ENCODE measurements at places on chromosomes 12 and 14. TPM values are rescaled to one million over a fixed set of nuclear protein-coding genes. Genes with fewer than 3 reads are reported as not detected.

- DNase-seq, result peak; percentile 98
Observed at GRCh38 chr12:53099071-53099882, 1.8 kb downstream of the IGFBP6 start.

Gene FMNL3
- total RNA-seq, result 16.6 TPM

Gene IL22
- total RNA-seq, result not detected

DNA sequence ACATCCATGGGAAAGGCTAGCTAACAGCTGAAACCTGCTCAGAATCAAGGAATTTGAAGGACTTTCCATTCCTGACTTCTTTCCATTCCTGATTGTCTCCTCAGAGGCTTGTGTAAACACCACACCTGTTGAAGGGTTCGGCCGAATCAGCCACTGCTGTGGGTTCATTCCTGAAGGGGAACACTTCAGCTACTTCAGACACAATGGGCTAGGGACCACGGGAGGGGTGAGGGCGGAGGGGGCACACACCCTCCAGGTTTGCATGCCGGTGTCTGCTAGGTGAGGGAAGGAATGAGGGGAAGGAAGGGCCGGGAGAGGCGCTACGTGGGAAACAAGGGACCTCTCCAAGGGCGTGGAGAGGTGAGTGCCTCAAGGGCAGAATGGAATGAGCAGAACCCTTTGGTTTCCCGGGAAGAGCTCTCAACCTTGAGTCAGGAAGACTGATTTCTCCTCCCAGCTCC lies 1.3 kb downstream of the GPRC5A start:
- DNase-seq, result no peak

Gene SVOP
- not detected for total RNA-seq

DNA sequence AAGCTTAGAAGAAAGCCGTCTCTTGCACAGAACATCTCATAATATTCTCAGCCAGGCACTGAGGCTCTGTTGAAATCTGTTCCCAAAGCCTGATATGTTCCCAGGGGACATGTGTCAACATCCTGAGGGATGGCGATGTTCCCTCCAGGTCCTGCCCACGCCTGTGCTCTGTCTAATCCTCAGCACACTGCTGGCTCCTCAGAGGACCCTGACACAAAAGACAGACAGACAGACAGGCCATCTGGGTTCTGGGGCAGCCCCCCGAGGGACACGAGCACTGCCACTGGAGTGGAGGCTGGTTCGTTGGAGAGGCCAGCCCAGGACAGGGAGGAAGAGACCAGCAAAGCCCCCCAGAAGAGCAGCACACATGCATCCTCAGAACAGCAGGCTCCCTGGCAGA lies 27.8 kb downstream of the CHGA start:
- no peak for DNase-seq

GRCh38 chr14:90791486-90791885 lies 24.7 kb downstream of the TTC7B start:
- no peak for DNase-seq

DNA sequence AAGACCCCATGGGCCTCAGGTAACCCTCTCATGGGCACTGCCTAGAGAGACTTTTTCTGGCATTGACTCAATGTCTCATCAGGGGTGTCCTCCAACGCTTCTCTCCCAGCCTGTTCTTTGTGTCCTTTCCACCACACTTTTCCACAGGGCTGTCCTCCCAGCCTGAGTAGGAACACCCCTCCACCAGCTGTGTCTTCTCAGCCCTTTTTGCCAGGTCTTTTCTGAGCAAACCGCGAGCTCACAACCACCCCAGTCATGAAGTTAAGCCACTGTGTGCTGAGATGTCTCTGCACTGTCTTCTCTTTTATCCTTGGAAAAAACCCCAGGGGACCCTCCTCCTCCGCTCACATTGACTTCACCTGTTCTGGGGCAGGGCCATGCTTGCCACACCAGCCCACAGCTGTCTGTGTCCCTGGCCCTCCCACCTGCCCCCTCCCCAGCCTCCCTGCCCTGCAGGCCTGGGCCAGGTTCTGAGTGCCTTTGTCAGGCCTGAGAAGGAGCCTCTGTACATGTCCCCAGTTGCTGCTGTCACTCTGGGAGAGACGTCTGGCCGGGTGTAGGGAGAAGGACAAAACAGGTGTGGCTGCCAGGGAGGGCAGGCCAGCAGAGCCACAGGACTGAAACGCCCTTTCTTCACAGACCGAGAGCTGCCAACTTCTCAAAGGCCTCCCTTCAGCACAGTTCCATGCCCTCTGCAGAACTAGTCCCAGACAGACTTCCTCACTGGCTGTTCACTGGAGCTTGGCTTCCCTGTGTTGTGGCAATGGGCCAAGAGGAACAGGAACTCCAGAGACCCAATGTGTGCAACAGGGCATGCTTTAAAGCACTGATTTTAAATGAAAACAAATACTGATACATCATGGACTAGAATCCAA lies 50.5 kb upstream of the PNMA1 start:
- no peak for DNase-seq

DNA sequence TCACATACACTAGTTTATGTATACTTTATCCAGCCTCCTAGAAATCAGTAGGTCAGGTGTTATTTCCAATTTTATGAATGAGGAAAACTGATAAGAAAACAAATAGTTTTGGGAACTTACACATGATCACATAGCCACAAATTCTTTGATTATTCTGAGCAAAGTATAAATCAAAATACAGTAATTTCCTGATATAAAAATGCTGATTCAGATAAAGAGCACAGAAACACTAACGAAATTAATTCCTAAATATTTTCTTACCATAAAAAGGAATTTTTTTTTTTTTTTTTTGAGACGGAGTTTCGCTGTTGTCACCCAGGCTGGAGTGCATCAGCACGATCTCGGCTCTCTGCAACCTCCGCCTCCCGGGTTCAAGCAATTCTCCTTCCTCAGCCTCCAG lies 275.4 kb downstream of the SOX5 start:
- DNase-seq, result no peak

- no peak for DNase-seq
Observed at GRCh38 chr12:54193434-54193833, 4.6 kb upstream of the SMUG1 start.

Gene AVPR1A
- not detected for total RNA-seq

Gene TDRD9
- not detected for total RNA-seq

Data from A172 (cell line).